Esophagus mucosa (tissue), 1 donor: ENCODE measurements at places on chromosomes 13 and 19.
A peak's percentile ranks its signal among the peaks of the same experiment; 100 is the strongest.

DNA sequence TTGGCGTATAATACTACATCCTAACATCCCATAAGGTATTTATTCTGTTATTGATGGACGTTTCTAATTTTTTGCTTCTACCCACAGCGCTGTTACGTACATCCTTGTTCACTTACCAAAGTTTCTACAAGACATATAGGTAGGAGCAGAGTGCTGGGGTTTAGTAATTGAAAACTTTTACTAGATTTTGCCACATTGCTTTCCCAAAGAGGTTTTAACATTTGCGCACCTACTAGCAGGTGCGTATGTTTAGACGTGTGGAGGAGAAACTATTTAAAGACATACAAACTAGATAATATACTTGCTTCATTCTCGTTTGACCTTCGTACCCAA is 559 bp upstream of the RPL21 start:
- ATAC-seq = peak; percentile 4

DNA sequence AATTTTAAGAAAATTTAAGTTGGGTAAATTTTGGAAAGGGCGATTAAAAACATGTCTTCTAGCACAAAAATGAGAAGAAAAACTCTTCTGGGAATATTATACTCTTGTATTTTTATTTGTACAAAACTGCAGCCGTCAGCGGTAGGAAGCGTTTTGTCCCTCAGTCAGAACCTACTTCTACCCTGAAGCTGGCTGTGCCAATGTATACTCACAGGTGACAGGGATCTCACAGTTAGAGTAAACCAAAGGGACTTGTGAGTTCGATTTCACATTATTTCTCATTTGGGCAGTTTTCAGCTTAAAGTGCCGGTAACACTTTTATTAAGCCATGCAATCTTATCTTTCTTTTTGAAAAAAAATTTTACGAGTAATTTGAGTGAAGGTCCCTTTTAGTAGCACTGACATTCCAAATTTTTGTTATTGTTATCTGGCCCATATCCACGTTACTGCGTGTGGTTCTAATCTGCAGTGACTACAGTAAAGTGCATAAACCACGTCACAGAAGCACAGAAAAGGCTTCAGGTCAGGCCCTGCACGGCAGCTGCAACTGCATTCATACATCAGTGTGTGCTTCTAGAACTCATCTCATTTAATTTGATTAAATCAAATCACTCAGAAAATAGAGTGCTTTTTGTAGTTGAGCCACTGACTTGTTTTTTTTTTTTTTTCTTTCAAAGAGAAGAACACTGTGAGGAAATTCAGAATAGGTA is 387.3 kb downstream of the LIG4 start:
- ATAC-seq = no peak

GRCh38 chr13:73608711-73609485 is 525.3 kb downstream of the KLF12 start:
- no peak for ATAC-seq

DNA sequence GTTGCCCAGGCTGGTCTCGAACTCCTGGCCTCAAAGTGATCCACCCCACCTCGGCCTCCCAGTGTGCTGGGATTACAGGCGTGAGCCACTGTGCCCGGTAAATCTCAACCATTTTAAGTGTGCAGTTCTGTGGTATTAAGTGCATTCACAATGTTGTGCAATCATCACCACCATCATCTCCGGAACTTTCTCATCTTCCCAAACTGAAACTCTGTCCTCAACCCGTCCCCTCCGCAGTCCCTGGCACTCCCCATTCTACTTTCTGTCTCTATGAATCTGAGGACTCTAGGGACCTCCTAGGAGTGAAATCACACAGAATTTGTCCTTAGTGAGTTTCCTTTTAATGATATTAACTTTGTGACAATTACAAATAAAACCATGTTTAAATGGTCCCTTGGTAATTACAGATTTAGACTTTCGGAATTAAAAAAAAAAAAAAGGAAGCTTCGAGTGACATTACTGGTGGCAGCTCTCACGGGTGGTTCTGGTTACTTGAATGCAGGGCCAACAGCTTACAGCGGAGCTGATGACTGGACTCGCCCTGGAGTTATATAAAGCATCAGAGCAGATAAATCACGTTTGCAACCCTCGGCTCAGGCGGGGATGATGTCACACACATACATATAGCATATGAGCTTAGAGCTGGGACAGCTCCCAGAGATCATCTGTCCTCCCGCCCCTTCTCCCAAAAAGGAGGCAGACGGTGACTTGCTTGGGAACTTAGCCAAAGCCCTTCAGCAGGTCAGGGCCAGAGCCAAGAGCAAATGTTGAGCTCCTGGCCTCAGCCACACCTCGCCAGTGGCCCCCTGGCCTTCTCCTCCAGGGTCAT is 89.8 kb downstream of the ZNF557 start:
- ATAC-seq = no peak

DNA sequence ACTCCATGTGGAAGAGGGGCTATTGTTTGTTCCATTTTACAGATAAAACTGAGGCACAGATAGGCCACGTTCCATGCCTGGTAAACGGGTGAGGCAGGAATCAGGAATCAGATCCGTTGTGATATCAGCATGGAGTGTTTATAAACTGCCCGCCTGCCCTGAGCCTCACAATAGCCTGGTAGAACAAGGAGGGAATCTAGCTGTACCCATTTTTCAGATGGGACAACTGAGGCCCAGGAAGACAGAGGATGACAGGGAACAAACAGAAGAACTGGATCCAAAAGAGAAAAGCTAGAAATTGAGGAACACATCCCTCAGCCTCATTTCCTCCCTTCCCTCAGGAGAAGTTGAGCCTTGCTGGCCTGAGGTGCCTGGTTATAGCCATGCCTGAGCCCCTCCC is 32.5 kb downstream of the CERS4 start:
- ATAC-seq = no peak

GRCh38 chr13:80348314-80348713 is 7.4 kb upstream of the SPRY2 start:
- ATAC-seq = no peak

- ATAC-seq = no peak
Measured at GRCh38 chr19:36215276-36216123, 594 bp downstream of the ZNF146 start.

DNA sequence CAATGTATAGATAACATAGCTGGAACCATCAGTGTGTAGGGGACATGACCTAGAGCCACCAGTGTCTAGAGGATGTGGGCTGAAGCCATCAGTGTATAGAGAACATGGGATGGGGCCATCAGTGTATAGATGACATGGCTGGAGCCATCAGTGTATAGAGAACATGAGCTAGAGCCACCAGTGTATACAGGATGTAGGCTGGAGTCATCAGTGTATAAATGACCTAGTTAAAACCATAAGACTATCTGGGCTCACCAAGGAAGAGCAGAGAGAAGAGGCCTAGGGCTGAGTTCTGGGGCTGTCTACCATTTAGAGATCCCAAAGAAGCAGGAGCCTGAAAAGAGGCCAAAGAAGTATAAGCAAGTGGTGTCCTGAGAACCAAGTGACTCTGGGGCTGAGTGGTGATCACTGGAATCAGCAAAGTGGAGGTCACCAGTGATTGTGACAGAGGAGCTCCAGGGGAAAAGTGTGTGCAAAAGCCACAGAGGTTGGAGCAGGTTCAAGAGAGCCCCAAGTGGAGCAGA is 41.0 kb downstream of the RFX2 start:
- no peak for ATAC-seq

DNA sequence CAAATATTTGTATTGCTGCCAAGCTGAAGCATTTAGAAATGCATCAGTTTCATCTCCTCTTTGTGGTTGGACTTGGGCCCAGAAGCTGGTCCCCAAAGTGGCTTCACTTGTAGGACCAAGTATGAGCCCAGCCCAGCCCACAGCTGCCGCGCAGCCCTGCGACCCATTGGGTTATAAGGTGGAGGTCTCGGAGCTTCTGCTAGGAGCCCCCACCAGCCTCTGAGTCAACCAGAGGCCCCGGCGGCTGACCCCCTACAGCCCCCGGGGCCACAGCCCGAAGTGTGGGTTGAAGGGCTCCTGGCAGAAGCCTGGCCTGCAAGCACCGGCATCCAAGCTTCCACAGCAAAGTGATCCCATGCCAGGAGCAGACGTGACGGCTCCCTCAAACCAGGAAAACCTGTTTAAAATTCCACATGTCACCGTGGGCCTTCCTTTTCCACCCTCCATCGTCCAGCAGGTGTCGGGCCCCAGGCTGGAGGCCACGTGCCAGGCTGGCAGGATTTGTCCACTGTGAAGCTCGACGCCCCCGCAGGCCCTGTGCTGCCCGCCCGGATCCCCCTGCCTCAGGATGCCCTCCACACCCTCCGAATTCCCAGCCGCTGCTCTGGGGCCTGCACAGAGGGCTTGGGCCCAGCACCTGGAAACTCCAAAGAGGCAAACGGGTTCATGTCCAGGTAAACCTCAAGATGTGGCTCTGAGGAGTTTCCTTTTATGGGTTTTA is 54.7 kb downstream of the C13orf46 start:
- ATAC-seq = no peak

- no peak for ATAC-seq
Measured at GRCh38 chr13:50236898-50237318, 221.7 kb downstream of the KCNRG start.

DNA sequence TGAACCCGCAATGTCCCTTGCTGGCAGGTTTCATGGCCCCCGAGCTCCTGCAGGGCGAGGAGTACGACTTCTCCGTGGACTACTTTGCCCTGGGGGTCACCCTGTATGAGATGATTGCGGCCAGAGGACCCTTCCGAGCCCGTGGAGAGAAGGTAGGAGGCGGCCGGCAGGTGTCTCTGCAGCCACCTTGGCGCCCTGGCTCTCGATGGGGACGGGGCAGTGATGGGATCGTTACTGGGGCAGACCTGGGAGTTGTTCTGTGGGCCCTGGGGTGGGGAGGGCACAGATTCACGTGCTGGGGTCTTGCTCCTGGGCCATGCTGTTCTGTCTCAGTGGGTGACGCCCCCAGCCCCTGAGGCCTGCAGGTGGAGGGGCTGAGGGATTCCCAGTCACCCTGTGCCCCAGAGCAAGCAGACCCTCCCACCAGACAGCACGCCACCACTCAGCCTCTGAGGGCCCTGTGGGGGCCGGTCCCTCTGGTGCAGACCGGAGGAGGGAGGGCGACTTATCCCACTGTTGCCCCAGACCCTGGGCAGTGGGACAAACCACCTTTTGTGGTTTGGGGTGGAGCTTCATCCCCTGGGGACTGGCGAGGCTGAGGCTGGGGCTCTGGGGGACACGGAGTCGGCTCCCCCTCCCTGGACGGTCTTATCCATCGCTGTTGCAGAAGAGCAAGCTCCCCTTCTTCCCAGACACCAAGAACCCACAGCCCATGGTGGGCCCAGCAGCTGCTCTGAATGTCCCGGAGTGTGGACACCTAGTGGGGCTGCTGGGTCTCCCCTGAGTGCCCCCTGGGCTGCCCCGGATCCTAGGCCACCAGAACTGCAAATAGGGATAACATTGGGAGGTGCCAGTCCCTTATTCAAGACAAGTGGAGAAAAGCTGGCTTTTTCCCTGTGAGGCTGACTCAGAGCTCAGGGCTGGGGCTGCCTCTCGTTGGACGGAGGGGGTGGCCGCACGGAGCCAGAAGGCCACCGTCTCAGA is 27.5 kb upstream of the TMEM255B start:
- no peak for ATAC-seq

DNA sequence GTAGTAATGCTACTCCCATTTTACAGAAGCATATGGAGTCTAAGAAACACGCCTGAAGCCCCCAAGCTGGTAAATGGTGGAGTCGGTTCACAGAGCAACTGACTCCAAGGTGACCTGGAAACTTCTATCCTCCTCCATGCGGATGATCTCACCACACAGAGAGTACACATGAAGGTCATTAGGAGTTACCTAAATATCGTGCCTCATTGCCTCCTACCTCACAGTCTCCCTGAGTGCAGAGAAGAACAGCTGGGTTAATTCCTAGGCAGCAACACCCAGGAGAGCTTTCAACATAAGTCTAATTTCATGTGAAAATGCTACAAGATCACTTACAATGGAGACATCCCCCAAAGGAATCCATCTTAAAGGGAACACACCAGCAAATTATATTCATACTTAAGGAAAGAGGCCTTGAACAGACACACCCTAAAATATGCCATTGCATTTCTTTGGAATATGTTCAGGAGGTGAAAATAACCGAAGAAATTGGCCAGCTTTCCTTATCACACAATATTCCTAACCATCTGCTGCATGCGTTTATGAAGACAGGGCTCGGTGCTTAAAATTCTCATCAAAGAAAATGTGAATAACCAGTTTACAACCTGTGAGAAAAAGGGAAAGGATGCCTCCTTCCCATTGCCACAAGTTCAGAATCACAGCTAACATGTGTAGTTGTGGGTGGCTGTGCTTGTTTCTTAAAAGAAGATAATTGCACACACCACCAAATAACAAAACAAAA is 203.6 kb upstream of the NBEA start:
- ATAC-seq = no peak

GRCh38 chr19:18443831-18444230 is 5.9 kb upstream of the ISYNA1 start:
- no peak for ATAC-seq

- ATAC-seq = no peak
Measured at GRCh38 chr13:73940098-73940497, 194.1 kb downstream of the KLF12 start.

GRCh38 chr13:75908141-75908540 is 272.0 kb downstream of the LMO7 start:
- ATAC-seq = no peak

DNA sequence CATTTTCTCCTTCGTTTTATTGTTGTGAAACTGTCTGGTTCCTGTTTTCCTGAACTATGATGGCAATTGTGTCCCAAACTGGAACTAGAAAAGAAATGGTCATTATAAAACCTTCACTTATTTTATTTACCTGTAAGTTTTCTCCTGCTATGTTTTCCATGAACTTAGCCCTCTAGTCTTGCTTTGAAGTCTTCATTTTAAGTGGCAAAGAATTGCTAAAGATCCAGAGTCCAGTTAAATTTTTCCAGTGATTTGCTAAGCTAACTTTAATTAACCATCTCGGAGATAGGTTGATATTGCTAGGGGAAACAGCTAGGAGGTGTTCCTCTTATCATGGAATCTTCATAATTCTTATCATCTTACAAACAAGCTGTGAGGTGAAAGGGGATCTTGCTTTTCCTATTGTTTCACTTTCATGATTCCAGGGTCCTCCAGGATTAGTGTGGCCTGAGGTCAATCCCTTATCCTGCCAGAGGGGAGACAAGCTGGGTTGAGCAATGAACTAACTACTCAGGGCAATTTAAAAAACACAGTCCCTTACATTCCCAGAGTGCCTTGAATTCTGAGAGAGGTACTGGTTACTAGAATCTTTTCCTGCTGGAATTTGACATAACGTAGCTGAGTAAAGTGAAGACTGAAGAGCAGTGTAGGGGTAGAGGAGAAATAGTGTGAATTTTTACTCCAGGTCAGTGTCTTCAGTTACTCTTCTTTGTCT is 112.5 kb downstream of the ESD start:
- no peak for ATAC-seq

DNA sequence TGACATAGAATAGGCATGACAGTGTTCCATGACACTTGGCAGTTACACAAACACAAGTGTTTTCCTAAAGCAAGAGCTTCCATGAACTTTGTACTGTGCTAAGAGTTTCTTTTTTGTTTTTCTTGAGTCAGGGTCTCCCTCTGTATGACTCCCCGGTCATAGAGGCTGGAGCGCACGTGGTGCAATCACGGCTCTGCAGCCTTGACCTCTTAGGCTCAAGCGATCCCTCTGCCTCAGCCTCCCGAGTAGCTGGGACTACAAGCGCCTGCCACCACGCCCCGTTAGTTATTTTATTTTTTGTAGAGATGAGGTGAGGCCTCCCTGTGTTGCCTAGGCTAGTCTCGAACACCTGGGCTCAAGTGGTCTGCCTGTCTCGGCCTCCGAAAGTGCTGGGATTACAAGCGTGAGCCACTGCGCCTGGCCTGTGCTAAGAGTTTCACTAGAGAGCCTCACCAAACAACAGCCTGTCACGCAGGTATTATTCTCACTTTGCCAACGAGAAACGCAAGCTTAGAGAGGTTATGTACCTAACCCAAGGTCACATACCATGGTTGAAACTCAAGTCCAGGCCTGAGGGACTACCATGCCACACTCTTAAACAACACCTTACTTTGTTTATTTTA is 355.9 kb downstream of the KLF12 start:
- no peak for ATAC-seq
